LHCN-M2 (cell line): ENCODE measurements at places on chromosomes 4 and X. TPM values are rescaled to one million over a fixed set of nuclear protein-coding genes. Genes with fewer than 3 reads are reported as not detected.

GRCh38 chrX:103635436-103635835 lies 6.7 kb downstream of the TCEAL1 start:
- DNase-seq = no peak

DNA sequence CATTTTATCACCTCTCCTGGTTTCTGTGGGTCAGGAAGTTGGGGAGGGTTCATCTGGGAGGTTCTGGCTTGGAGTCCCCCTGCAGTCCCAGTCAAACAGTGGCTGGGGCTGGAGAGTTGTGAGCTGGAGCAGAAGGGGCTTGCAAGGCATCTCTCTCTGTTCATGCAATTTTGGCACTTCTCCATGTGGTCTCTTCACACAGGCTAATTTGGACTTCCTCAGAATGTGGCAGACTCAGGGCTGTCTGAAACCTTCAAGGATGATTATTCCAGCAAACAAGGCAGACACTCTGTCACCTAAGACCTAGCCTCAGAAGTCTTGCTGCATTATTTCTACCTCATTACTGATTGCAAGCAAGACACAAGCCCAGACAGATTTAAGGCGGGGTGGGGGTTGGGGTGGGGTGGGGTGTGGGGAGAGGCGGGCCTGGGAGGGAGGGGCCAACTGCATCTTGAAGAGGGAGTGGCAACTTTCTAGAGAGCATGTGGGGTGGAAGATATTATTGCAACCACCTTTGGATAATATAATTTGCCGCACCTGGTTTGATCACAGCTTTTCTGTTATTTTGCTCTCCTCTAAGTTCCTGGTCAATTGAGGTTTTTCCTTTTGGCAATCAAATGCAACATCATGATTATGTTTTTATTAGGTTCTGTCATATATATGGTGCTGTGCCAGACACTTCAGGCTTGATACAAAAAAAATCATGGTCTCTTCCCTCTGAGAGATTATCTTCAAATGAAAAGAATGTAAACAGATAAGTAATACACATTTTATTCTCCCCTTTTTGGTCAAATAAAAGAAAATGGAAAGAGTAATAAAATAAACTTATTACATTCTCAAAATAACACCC lies 799.5 kb downstream of the RPA4 start:
- DNase-seq = no peak

DNA sequence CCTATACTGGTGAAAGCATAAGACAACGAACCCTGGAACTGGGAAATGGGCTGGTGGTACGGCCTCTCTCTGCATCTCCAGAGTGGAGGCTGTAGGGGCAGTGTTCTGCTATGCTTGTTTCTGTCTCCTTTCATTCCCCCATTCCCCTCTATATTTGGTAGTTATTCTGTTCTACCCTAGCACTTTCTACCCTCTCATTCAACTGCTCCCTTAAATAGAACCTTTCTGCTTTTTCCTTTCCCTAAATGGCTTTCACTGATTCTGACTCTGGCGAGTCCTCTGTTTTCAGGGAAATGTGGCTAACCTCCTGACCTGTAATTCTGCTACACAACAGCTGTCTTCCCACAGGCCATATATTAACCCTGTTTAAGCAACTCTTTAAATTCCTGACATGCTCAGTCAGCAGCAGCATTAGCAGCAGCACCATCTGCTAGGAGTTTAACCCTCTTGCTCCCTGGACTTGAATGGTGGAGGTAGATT lies 94.2 kb downstream of the CXCL13 start:
- DNase-seq = peak; percentile 96

GRCh38 chr4:57109411-57109846 lies 756 bp downstream of the IGFBP7 start:
- DNase-seq = no peak

Gene UGT2B17
- total RNA-seq = not detected in 2 replicates

DNA sequence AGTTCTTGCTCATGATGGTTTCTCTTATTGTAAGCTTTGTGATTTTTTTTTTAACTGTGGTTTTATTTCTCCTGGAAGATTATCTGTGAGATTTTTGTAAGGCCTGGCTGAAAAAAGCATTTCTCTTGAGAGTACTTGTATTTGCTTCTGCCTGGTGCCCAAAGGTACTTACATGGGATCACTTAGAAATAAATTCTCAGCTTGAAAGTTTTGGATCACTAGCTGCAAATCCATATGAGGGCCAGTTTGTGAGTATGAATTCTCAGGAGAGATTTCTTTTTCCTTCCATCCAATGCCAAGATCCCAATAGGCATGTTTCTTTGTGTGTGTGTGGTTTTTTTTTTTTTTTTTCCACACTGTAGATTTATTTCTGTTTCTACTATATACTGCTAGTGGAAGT lies 1884.7 kb upstream of the PCDH7 start:
- DNase-seq = no peak

GRCh38 chr4:147182041-147182440 lies 236.4 kb upstream of the TTC29 start:
- DNase-seq = no peak

Gene SEC24D
- 71.4 and 80.1 TPM in 2 replicates for total RNA-seq

DNA sequence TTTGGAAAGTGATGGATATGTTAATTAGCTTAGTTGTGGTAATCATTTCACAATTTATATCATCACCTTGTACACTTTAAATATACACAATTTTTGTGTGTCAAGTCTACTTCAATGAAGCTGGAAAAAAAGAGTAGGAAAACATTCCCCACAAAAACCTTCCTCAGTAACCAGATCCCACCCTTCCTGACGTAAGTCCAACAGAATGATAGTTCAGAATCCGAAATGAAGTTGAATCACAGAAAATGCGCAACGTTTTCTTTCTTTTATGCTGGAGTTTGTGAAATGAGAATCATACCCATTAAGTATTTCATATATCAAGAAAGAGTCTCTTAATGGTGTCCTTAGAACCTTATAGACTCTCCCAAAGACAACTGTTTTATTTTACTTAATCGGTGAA lies 292.9 kb downstream of the USP46 start:
- no peak for DNase-seq

Gene XAGE1A
- total RNA-seq = not detected in 2 replicates

GRCh38 chrX:40570346-40571093 lies 10.2 kb upstream of the ATP6AP2 start:
- DNase-seq = peak; percentile 7

Gene USP9X
- 68.2 and 80.0 TPM in 2 replicates for total RNA-seq

DNA sequence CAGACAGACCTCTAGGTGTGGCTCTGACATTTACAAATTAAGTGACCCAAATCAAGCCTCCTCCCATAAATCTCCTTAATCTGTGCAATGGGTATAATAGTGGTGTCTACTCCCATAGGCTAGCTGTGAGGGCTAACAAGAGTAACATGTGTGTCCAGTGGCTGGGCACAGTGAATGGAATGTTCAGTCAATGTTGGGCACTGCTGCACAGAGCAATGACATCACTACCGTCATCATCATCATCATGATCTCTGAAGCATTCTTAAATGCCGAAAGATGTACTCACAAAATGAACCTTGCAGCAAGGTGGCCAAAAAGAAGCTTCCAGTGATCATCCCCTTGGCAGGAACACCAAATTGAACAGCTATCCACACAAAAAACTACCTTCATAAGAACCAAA lies 43.5 kb downstream of the CHRNA9 start:
- DNase-seq = no peak

DNA sequence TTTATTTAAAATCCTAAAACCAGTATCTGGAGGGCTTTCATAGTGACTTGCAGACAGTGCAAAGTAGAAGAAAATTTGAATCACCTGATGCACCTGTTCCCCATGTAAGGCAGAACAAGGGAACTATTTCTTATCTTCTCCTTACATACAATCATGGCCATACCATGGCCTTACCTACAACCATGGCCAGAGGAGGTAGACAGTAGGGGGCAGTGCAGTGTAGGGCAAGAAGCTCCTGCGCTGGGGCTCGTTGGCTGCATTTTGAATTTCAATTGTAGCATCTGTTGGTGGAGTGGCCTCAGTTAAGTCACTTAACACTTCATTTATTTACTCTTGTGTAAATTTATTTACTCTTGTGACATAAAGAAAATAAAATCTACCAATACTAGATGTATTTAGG lies 33.0 kb downstream of the GALNTL6 start:
- peak; percentile 47 for DNase-seq

DNA sequence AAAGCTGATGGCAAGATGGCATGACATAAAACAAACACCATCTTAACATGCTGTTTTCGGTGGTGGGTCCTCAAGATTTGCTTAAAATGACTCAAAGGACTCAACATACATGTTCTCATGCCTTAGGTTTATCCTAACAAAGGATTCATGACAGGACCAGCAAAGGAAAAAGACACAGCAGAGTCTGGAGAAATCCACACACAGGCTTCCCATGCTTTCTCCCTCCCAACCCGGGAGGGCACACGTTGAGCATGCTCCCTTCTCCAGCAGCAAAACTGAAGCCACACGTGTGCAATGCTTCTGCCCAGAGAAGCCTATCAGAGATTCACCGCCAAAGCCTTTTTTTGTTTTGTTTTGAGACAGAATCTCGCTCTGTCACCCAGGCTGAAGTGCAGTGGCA lies 39.9 kb downstream of the SAT1 start:
- DNase-seq = no peak

Gene PRKG2
- 0.06 TPM in 2 replicates for total RNA-seq

- peak; percentile 53 for DNase-seq
Measured at GRCh38 chr4:69910016-69910782, 20.7 kb upstream of the CSN1S1 start.

DNA sequence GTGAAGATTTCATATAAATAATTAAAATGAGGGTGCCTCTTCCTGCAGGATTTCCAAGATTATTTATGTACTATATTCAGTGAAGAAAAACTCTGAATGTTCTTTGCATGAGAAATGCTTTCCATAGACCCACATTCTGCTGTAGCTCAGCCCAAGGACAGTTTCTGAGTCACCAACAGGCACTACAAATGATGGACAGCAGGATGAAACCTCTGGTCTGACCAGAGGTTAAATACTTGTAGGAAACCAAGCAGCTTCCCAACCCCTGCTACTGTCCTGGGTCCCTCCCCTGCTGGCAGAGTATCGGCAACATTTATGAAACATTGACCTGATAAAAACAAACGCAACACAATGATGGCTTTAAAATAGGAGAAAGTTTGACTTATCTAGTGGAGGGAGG lies 73.1 kb downstream of the CXXC4 start:
- no peak for DNase-seq

GRCh38 chr4:168995537-168996295 lies 14.3 kb downstream of the CBR4 start:
- peak; percentile 9 for DNase-seq

DNA sequence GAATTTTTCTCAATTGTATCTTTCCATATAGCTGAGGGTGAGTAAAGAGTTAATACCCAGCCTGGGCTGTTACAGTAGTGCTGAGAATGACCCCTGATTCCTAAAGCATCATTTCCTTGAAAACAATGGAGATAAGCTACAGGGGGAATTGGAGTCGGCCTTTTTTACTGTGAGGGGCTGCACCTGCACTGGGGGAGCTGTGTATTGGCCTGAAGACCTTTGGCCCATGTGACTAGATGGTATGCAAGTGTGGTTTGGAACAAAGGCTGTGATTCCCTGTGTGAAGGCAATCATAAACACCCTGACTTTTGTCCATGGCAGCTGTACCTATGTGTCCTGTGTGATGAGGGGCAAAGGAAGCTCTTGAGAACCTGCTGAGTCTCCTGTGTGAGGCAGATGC lies 124.0 kb upstream of the HPGD start:
- no peak for DNase-seq

Gene FDCSP
- total RNA-seq = not detected in 2 replicates

DNA sequence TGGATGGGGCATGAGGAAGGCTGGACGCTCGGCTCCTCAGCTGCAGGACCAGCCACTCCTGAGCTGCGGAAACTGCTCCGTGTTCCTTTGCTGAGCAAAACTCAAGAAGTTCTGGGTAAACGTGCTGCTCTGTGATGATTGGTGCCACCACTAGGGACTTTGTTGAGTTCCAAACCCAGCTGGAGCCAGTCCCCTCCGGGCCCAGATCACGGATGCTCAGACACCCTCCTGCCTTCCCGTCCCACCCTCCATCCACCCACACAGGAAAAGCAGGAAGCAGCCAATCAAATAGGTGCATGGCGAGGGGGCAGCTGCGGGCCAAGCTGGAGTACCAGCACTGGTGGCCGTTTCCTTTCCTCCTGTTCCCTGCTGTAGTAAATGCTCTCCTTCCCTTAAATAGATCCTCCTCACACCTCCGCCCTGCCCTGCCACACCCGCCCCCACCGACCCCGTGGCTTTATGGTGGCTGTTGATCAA lies 68.0 kb downstream of the ADRA2C start:
- no peak for DNase-seq

- peak; percentile 0 for DNase-seq
Measured at GRCh38 chr4:92304606-92305005, 840 bp downstream of the GRID2 start.

DNA sequence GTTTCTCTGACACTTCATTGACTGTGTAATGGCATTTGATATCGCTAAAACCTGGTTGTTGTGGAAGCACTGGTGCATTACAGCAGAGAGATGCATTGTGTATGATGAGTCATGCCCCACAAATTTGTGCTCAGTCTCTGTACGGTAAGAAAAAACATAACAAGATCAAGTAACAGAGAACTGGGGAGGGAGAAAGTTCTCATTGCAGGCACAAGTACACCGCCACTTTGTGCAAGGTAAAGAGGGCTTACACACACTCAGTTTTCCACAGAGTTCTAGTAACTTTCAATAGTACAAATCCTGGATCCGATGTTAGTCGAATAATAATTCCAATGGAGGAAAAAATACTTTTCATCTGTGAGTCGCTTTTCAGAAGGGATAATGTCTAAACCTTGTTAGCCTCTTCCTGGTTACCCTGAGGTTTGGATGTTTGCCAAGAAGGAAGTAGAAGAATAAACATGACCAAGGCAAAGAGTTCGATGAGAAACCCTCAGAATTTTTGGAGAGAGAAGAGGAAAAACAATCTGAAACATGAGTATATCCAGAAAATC lies 512.5 kb upstream of the SLIT2 start:
- DNase-seq = peak; percentile 83

DNA sequence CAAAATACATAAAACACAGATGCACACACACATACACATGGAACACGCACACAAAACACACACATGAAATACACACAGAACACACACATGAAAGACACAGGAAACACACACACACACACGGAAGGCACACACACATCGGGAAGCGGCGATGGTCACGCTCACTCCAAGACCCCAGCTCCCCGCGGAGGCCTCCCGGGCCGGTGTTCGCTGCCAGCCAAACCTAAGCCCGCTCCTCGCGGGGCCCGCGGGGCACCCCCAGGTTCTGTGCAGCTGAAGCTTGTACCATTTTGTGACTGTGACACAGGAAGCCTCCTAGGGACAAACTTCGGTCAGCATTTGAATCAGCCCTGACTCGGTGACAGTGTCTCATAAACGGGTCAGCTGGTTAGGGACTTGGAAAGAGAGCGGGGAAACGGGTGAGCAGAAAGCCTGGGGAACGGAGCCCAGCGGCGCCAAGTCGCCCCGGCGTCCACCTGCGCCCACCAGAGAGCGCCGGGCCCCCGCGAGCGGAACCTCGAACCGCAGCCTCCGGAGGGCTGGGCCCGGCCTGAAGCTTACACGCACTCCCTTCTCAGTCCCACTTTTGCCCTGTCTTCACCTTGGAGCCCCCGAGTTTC lies 32.1 kb downstream of the F11 start:
- no peak for DNase-seq

Gene MAGEA12
- total RNA-seq = not detected in 2 replicates

GRCh38 chrX:67692246-67692645 lies 148.4 kb downstream of the AR start:
- peak; percentile 63 for DNase-seq
